ENCODE measurements at places on chromosomes 4 and X.

GRCh38 chr4:168605411-168605810 is 108.6 kb downstream of the PALLD start:
- no peak for DNase-seq

- no peak for DNase-seq
Observed at GRCh38 chrX:70240751-70241150, 6.3 kb downstream of the AWAT1 start.

DNA sequence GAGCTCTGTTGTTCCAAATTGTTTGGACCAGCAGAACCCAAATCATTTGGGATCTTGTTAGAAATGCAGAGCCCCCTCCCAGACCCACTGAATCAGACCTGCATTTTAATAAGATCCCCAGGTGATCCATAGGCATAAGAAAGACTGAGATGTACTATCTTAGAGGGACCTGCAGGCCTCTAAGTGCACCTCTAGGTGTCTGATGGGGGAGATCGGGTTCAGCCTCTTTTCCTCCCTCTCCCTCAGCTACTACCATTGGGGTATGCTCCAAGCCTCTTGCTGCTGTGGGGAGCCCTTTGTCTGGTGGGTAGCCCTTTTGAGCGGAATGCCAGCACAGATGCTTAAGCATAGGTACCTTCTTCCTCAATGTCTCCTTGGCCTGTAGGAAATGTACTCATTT is 63.8 kb upstream of the RPS6KA3 start:
- DNase-seq, result no peak

- no peak for DNase-seq
Observed at GRCh38 chrX:133435544-133436124, 20.3 kb upstream of the GPC4 start.

DNA sequence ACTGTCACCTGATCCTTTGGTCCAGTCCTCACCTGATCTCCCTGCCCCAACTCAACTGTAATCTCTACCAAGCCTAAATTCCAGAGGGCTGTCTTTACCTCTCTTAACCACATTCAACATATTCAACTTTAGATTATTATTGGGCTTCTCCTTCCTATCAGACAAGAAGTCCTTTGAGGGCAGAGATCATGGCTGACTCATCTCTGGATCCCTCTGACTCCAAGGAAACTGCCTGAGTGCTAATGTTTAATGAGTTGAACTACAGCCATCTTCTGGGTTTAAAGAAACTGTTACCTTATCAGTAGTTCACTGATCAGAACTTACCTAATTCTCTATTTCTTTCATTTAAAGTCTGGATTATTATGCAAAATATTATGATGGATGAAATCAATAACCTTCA is 135.7 kb downstream of the GPC3 start:
- DNase-seq, result no peak

GRCh38 chr4:87978681-87979080 is 3.2 kb downstream of the SPP1 start:
- no peak for DNase-seq

DNA sequence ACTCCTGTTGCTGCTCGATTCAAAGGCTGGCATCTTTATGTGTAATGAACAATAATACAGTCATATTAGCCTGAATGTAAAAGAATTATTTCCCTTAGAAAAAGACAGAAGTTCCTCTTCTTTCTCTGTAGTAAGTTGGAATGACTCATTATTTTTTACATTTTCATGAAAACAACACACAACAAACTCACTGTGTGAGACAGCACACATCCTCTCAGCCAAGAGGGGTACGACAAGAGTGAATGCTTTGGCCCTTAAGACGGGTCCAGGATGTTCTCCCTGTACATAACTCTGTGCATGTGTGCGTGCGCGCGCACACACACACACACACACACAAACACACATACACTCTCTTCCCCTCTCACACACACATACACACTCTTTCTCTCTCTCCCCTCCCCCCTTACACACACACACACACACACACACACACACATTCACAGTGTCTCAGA is 72.8 kb downstream of the MANBA start:
- no peak for DNase-seq
